ENCODE measurements at places on chromosomes 13 and 19.

DNA sequence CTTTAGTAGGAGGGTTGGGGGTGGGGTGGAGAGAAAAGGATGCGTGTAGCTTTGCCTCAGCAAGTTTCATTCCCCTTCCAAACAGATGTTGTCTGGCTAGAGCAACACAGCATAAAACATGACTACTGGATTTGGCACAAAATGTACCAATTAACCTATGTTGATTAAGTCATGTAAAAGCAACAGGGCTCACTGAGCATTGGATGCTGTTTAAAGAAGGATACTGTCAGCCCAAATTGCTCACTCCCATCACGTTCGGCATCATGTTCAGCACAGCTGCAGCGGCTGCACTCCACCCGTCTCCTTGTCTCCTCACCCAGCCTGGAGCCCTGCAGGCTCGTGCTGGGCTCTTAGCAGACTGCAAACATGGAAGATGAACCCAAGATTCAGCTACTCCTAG is 77.5 kb downstream of the DLEU7 start:
- no peak for DNase-seq

DNA sequence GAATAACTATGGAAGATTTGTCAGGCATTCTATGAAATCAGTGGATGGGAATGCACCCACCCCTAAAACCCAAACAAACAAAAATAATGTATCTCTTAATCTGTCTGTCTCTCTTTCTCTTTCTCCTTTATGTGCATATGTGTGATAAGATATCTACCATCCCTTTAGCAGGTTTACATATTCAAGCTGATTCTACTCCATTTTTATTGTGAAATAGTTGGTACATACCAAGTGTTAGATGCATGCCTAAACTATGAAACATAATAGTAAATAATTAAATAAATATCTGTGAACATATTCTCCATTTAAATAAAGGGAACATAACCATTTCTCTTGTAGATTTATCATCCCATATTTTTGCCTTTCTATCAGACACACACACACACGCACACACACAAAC is 121.8 kb upstream of the PCDH9 start:
- no peak for DNase-seq

DNA sequence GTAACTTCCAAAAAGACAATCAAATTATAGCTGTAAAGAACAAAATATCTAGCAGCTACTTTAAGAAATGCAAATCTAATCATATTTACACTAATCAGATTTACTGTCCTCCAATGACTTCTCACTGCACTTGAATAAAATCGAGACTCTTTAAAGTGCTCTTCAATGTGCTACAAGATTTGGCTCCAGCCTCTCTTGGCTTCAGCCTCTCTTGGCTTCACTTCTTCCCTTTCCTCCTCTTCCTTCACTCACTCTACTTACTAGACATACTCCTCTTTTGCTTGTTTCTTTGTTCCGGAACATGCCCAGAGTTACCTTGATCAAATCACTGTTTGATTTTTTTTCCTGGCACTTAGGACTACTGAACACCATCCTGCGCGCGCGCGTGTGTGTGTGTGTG is 495.4 kb downstream of the LMO7 start:
- no peak for DNase-seq

GRCh38 chr13:76812206-76812897 is 73.9 kb downstream of the KCTD12 start:
- DNase-seq, result no peak

GRCh38 chr19:1851654-1852580 is 3.6 kb upstream of the REXO1 start:
- peak; percentile 42 for DNase-seq

- no peak for DNase-seq
Observed at GRCh38 chr13:40506592-40507446, 159.6 kb downstream of the FOXO1 start.

DNA sequence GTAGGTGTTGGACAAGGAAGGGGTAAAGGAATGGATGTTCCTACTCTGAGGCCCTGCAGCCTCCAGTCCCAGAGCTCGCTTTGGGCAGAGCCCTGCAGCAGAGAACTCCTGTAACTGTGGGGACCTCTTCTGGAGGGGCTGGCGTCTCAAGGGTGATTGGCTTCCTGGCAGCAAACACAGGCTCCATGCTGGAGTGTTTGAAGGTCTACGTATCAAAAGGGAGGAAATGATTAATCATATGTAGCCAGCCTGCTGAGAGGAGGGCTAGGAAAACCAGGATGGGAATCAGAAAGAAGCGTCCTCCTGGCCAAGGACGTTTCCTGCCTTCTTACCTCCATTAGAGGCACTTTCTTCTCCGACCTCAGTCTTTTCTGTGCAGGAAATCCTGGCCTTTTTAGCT is 208.5 kb downstream of the TSHZ3 start:
- DNase-seq, result no peak

DNA sequence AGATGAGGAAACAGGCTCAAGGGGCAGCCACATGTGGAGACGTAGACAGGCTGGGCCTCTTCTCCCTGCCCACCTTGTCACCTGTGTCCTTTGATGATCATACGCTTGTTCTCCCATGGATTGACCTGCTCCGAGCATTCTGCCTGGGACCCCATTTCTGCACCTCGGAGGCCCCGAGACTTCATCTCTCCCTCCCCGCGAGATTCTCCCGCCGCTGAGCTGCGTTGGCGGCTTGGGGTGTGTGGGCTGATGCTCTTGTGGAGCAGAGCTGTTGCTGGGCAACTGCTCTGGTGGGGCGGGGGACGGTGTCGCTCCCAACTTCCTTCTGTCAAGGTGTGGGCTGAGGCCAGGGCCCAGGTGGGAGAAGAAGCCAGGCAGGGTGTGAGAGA is 22.1 kb downstream of the MAST3 start:
- DNase-seq, result peak; percentile 58

GRCh38 chr13:48185018-48185417 is 48.0 kb upstream of the ITM2B start:
- DNase-seq, result no peak

- no peak for DNase-seq
Observed at GRCh38 chr13:27680465-27680864, 58.8 kb downstream of the POLR1D start.

- no peak for DNase-seq
Observed at GRCh38 chr13:99346335-99347042, 39.3 kb upstream of the GPR183 start.

- DNase-seq, result no peak
Observed at GRCh38 chr13:41988244-41988643, 27.3 kb upstream of the VWA8 start.

DNA sequence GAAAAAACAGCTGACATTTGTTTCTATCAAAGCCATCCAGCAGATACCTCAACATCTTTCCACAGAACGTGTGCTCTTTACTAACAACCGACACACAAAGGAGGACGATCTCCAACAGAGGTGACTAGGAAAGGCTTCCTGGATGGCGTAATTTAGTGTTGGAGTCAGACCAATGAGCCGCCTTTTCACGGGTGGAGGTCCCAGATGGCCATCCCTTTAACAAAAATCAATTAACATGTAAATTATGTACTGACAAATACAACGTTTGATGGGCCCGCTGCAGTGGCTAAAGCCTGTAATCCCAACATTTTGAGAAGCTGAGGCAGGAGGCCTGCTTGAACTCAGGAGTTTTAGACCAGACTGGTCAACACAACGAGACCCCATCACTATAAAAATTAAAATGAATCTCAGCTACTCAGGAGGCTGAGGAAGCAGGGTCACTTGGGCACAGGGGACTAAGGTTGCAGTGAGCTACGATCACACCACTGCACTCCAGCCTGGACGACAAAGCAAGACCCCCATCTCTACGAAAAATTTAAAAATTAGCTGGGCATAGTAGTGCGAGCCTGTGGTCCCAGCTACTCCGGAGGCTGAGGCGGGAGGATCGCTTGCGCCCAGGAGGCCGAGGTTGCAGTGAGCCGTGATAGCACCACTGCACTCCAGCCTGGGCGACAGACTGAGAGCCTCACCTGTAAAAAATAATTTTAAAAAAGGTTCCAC is 1.2 kb upstream of the DPY19L3 start:
- DNase-seq, result no peak

DNA sequence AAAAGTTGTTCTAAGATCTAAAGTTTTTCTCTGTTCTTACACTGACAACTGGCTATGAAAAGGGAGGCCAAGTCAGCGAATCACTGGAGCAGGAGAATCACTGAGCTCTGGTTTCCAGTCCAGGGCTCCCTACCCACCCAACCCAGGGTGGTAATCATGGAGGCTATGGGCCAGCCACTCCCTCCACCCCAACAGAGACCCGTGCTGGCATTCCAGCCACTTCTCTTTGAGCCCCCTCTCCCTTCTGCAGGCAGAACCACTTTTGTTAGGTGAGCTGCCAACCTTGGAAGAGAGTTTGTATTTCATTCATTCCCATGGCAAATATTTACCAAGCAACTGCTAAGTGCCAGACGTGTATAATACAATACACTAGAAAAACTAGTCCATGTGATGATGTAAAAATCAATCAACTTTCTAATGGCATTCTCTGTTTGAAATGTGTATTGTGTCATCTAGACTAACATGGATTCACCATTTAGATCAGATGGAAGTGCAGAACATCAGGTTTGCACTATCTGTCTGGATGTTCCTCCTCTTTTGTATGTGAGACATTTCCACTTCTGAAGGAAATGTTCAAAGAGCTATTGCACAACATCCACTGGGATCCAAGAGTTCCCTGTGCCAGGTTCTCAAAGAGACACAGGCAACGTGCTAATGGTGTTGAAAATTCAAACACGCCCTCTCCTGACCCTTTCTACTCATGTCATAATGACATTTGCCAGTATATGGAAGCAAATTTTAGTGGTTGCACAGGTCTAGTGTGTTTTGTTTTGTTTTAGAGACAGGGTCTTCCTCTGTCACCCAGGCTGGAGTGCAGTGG is 5.3 kb downstream of the MLNR start:
- no peak for DNase-seq

GRCh38 chr19:29120466-29120865 is 92.5 kb downstream of the UQCRFS1 start:
- no peak for DNase-seq

GRCh38 chr19:13629687-13630357 is 123.5 kb upstream of the CACNA1A start:
- DNase-seq, result no peak

DNA sequence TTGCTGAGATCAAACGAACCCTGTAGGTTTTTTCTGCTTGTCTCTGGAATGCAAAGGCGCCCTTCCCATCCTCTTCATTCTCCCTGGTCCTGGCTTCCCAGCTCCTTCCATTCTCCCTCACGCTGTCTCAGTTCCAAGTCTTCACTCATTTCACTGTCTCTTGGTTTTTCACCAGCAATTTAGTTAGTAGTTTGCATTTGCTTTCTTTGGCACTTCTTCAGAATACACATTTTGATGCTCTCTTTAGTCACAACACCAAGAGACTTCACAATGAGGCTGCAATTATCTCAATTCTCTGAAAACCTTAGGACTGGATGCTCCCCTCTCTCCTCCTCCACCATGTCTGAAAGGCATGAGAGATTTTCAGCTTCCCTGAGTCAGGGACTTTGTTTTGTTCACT is 470.7 kb downstream of the FGF14 start:
- DNase-seq, result no peak

DNA sequence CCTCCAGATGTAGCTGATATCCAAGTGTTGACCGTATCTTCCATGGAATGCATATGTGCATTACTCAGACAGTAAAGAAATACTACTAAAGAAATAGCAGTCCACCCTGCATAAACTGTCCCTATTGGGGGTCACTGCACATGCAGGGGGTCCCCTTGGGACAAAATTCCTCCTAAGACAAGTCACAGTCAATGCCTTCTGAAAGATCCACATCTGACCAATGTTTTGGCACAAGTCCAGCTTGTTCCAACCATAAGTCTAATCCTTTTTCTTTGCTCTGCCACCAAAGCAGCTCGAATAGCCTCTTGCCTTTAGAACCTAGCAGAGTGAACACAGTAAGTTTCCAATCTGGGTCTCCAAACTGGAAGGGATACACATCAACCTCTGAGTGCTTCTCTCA is 87.9 kb downstream of the DIAPH3 start:
- DNase-seq, result no peak

GRCh38 chr13:22108283-22108942 is 437.5 kb downstream of the FGF9 start:
- no peak for DNase-seq

- DNase-seq, result no peak
Observed at GRCh38 chr13:102999499-102999898, 66.7 kb downstream of the SLC10A2 start.

DNA sequence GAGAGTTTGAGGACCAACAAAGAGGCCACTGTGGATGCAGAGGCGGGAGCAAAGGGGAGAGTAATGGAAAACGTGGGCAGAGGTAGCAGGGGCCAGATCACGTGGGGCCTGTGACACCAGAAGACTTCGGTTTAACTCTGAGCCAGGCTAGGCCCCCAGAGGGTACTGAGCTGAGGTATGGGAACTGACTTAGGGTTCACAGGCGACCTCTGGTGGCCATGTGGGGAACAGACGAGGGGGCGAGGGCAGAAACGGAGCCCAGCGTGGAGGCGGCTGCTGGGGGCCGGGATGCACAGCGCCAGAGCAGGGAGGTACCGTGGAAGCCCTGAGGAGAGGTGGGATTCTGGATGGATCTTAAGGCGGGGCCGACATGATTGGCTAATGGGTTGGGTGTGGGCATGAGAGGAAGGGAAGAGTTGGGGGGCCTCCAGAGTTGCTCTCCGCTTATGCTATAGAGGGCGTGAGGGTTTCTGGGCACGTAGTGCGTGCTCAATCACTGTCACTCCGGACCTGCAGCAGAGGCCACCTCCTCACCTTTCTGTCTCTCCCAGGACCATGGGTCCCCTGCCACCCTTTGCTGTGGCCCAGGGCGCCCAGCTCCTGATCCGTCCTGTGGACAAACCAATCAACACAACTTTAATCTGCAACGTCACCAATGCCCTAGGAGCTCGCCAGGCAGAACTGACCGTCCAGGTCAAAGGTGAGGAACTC is 13.7 kb downstream of the PVR start:
- peak; percentile 55 for DNase-seq

DNA sequence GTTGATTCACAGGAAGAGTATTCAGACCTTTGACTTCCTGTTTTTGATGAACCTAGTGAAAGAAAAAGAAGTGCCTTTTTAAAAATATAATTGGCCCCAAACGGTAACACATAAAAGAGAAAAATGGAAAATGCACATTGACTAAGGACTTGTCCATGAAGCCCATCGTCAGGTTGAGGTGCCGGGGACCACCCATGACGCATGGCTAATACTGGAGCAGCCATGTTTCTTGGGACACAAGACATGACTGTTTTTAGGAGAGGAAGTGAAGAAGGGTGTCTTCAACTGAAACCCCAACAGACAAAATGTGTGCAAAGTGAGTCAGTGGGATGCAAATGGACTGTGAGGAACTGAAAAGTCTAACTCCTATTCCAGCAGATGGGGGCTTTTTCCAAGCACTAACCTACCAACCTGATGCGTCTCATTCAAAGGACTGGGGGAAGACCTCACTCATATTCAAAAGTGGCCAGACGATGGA is 459.4 kb downstream of the FOXO1 start:
- no peak for DNase-seq

DNA sequence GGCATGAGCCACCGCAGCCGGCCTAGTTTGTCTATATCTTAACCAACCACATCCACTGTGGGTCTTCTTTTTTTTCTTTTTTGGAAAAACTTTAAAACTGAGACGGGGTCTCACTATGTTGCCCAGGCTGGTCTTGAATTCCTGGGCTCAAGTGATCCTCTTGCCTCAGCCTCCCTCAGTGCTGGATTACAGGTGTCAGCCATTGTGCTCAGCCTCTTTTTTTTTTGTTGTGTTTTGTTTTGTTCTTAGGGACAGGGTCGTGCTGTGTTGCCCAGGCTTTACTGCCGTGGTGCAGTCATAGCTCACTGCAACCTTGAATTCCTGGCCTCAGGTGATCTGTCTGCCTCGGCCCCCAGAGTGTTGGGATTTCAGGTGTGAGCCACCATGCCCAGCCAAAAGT is 7.4 kb downstream of the SNRNP70 start:
- DNase-seq, result no peak

GRCh38 chr19:40512473-40513344 is 45.9 kb downstream of the SPTBN4 start:
- no peak for DNase-seq
